ENCODE measurements at places on chromosomes 1 and 21.

DNA sequence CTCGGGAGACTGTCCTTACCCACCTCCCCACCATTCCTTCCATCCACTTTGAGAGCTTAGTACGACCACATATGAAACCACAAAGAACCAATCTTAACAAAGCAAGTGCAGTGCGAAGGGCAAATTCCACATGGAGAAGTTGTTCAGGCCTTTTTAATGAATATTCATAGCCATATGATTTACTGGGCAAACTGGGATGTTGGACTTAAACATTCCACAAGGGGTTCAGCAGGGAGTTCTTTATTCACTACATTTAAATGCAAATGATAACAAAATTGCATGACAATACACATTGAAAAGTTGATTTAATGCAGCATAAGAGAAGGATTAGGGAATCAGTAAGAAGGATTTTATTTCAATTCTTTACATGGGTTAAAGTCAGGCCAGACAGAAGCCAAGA lies 14.7 kb downstream of the NMNAT2 start:
- DNase-seq, result no peak

DNA sequence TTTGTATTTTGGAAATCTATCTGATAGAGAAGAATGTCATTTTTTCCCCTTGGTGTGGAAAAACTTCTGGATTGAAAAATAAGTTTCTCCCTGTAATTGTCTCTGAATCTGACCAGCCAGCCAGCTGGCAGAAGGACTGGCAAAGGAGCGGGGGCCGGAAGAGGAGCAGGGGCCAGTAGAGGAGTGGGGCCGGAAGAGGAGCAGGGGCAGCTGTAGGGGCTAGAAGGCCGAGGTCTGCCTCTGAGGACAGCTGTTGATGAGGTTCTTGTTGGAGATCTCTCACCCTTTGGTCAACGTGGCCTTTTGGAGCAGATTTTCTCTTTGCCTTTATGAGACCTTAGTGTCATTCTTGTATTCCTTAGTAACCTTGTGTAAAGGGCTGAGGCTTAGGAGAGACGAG lies 121.8 kb downstream of the GALNT2 start:
- no peak for DNase-seq

DNA sequence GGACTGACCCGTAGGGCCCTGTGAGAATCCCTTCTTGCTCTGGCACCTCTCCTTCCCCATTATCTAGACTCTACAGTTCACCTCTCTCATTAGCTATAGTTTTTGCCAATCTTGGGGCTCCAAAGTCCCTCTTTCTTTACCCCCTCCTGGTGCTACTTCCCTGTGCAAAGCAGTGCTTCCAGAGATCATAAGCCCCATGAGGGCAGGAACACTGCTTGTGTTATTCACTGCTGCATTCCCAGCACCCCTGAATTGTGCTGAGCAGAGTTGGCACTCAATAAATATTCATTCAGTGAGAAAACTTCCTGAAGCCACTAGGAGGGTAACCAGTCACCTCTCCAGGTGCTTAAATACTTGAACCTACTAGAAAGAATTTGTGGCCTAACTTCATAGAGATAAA lies 2.1 kb upstream of the H3-3A start:
- no peak for DNase-seq

DNA sequence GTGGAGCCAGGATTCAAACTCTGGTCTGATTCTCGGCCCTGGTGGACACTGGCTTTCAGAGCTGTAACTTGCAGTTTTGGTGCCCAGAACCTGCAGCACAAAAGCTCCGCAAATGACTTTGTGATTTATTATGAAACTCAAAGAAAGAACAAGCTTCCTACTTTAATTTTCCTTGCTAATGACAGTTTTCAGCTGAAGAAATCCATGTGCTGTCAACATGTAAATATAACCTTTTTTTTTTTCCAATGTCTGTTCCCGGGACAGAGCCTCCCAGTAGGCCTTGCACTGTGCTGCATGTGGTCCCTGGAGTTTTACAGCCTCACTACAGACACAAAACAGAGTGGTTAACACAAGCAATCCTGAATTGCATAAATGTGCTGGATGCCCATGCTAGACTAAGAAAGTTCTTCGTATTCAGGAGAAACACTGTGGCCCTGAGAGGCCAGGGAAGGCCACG lies 62.3 kb upstream of the ANGPTL1 start:
- no peak for DNase-seq

- no peak for DNase-seq
Measured at GRCh38 chr1:5709461-5709975, 282.7 kb downstream of the NPHP4 start.

- no peak for DNase-seq
Measured at GRCh38 chr21:41322496-41323382, 6.1 kb downstream of the FAM3B start.

- DNase-seq, result no peak
Measured at GRCh38 chr1:93770640-93771039, 89.0 kb upstream of the BCAR3 start.

- DNase-seq, result no peak
Measured at GRCh38 chr1:93704052-93704451, 22.4 kb upstream of the BCAR3 start.

DNA sequence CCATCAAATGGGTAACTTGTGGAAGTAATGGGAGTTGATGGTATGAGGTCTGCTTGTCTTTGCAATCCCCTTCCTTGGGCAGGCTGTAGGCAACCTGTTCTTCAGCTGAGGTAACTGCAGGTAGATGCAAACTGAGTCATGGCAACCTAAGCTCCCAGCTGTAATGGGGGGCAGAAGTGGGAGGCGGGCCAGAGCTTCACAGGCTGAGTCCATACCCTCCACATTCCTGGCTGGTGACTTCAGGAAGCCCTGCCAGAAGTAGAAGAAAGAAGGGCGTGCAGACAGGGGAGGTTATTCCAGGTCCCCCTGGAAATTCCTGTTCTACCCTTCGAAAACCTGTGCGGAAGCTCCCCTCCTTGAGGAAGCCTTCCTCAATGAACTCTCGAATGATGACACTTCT lies 44.9 kb downstream of the ARHGEF11 start:
- DNase-seq, result no peak

DNA sequence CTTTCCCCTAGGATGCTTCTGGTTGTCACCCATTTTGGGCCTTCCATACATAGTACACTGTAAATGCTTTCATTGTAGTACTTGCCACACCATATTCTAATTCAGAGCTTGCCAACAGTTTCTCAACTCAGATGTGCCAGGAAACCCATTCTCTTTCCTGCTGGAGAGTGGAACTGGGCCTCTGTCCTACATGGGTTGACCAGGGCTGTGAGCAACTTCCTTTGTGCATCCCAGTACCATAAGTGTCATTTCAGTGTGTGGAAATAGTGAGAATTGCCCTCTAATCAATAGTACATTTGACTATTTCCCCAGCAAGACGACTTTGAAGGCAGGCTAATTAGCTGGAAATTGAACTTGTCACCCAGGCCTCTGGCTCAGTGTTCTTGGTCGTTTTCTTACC lies 74.8 kb downstream of the MTR start:
- DNase-seq, result no peak

DNA sequence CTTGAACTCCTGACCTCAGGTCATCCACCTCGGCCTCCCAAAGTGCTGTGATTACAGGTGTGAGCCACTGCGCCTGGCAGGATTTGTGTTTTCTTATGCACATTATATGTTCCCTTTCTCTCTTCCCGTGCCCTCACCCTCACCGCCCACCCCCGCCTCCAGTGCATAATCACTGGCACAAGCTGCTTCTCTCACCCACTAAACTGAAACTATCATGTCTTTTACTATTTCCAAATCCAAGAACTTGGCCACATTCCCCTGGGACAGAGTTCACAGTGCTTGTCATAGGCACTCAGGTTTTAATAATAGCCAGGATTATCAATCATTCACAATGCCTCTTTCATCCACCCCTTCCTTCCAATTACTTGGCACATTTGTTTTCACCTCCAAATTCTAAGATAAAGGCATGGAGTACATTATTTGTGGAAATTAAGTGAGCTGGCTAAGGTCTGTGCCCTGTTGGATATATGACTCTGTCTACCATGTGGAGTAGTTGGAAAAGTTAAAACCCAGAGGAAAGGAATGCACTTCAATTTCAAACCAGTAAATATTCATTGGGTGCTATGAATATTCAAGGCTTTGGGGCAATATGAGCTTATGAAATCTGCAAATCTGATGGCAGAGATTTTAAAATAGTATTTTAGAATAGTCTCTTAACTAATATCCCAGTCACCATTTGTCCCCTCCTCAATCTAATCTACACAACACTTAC lies 17.6 kb upstream of the MAPKAPK2 start:
- DNase-seq, result no peak

DNA sequence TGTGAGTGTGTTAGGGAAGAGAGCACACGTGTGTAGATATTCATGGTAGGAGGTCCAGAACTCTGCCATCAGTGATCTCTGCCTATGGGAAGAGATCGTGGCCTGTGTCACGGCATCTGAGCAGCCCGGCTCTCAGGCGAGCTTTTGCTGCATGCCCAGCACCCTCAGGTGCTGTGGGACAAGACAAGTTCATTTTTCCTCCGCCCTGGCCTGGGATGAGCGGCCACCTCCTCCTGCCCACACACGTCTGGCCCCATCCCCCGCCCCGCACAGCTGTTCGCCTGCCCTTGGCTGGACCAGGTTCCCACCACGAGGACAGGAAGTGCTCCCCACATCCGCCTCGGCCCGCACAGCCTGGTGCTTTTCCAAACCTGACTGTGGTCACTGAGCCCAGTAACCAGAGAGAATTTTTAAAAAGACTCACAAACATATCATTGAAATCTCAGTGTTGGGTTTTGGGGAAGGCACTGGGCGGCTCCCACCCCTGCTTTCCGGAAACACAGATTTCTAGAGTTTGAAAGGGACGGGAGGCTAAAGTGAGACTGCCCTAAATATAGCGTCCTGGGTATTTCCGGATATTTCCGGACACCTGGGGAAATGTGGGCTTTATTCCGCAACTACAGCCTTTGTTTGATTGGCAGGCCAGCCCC lies 18.0 kb downstream of the BMP8A start:
- DNase-seq, result no peak

GRCh38 chr1:78141531-78142231 lies 95.9 kb downstream of the GIPC2 start:
- no peak for DNase-seq

GRCh38 chr1:36155408-36156328 lies at the start of gene MAP7D1:
Gene MAP7D1 (plus strand): TSS chr1:36156160. CDS start chr1:36156418, 258 bp downstream.
- peak; percentile 85 for DNase-seq

- DNase-seq, result no peak
Measured at GRCh38 chr1:41174170-41174569, 67.9 kb downstream of the SCMH1 start.

DNA sequence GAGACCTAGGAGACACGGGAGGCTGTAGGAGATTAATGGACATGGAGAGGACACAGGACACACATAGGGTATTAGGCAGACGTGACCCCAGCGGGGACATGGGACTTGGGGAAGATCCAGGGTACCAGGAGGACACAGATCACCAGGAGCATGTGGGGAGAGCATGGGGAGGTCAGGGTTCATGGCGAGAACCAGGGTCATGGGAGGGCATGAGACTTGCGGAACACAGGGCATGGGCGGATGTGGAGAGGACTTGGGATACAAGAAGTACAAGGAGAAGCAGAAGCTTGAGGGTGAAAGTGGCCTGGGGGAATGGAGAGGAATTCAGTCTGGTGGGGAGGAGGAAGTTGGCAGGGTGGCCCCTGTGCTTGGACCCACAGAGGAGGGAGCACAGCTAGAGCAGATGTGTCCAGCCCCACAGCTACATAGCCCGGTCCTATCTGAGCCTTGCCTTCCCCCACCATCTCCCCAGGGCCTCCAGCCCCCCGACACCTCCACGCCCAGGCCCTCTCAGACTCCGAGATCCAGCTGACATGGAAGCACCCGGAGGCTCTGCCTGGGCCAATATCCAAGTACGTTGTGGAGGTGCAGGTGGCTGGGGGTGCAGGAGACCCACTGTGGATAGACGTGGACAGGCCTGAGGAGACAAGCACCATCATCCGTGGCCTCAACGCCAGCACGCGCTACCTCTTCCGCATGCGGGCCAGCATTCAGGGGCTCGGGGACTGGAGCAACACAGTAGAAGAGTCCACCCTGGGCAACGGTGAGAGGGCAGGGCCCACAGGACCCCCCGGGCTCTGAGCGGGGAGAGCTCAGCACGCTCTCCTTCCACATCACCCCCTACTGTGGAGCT lies 12.1 kb downstream of the TIE1 start:
- DNase-seq, result no peak

- peak; percentile 78 for DNase-seq
Measured at GRCh38 chr1:27959792-27960603, at the start of gene XKR8. Gene XKR8 (plus strand): TSS chr1:27959973. CDS start chr1:27960070, 97 bp downstream.

GRCh38 chr1:47216278-47217059 lies 15.6 kb downstream of the TAL1 start:
- no peak for DNase-seq

- DNase-seq, result no peak
Measured at GRCh38 chr1:182720463-182720862, 36.1 kb upstream of the RGS8 start.

DNA sequence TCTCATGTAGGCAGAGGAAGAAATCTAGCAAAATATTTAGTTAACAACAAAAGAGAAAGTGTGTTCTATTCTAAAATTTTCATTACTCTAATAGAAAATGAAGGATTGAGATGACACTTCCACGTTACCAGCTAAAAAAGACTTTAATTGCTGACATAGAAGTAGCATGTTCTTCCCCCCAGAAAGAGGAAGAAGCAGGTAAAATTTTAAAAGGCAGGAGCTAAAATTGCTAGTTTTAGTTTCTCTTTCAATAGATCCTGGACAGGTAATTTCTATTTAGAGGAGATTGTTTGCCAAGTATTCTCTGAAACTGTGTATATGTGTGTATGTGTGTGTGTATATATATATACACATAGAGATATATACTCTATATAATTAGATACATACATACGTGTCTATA lies 248.1 kb upstream of the FMN2 start:
- no peak for DNase-seq

GRCh38 chr1:227709451-227709850 lies 25.7 kb downstream of the JMJD4 start:
- no peak for DNase-seq

- DNase-seq, result no peak
Measured at GRCh38 chr1:159120317-159120716, 43.8 kb upstream of the AIM2 start.

DNA sequence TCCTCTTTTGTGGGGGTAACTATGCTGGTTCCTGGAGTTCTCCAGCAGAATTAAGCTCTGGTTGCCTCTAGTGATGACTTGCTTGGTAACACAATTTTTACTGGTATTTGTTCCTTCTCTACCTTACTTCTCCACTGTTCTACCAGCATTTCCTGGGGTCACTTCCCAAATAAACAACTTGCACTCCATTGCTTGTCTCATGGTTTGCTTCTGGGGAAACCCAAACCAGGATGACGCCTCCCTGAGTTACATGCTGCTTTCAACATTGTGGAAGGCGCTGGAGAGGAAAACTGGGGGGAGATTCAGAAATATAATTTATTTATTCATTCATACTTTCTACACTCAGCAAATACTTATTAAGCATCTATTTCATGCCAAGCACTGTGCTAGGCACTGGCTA lies 55.3 kb upstream of the AK4 start:
- no peak for DNase-seq

DNA sequence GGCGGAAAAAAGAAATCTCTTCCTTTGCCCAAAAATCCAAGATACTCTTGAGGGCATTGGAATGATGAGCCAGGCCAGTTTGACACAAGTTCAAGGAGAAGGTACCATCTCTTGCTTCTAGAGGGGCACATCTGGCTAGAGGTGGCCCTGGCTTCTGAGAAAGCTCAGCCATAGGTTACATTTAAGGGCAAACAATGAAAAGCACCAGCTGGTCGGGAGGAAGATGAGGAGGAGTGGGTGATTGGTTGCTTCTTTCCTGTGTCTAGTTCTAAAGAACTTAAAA lies 132.0 kb downstream of the DHRS3 start:
- no peak for DNase-seq

GRCh38 chr1:14328685-14329084 lies 269.8 kb upstream of the KAZN start:
- no peak for DNase-seq

GRCh38 chr21:41589131-41589530 lies 81.2 kb upstream of the TMPRSS2 start:
- no peak for DNase-seq

Measured in effector CD4-positive, alpha-beta T cell (primary cell).